ENCODE measurements at places on chromosomes 3 and 15.

GRCh38 chr3:55675478-55675877 lies 188.4 kb upstream of the WNT5A start:
- no peak for DNase-seq

GRCh38 chr15:38005953-38006808 lies 71.7 kb downstream of the TMCO5A start:
- DNase-seq, result no peak

DNA sequence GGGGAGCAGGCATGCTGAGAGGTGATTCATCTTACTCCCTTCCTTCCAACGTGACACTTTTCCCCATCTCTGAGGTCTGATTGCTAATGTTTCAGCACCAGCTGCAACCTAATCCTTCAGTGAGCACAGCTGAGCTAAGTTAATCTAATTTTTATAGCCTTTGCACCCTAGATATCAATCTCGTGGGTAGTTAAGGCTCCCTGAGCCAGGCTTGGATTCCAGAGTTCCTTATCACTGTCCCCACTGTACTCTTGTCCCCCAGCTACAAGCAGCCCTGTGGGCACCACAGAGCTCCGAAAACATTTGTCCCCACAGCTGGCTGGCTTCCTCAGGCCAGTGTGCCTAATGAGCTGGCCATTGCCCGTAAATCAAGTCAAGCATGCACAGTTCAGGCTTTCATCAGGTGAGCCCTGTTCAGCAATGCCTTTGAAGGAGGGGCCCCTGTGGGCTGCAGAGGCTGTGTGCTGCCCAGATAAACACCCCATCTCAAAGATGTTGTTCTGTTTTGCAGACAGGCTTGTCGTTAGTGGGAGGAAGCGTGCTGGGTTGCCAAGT lies 376.9 kb upstream of the RASGRP1 start:
- no peak for DNase-seq

DNA sequence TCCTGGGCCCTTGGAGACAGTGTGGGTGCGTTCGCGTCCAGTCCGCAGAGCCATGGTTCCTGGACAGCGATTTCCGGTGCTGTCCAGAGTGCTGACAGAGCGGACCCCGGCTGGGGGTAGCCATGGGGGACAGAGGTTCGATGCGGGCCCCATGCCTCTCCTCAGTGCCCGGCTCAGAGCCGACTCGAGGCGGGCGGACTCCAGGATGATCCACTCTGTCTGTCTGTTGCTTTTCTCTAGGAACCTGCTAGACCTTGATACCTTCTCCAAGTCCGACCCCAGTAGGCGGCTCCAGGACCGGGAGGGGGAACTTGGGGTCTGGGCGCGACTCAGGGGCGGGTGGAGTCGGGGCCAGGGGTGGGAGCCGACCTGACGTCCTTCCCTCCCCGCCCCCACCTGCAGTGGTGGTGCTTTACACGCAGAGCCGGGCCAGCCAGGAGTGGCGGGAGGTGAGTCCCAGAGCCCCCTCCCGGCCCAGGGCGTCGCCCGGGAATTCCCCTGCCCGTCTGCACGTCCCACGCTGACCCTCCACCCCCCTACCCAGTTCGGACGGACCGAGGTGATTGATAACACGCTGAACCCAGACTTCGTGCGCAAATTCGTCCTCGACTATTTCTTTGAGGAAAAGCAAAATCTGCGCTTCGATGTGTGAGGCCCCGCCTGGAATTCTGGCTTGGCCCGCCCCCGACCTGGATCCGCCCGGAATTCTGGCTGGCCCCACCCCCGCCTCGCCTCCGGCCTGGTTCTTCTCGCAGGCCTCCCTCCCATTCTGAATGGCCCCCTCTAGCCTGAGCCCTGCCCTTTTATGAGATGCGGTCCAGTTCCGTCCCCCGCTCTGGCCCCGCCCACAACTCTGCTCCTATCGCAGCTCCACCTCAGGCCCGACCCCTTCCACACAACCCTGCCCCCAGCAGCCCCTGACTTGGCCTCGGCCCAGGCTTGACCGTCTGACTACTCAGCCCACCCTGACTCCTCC lies 1.0 kb downstream of the CPNE9 start:
- DNase-seq, result peak; percentile 79

DNA sequence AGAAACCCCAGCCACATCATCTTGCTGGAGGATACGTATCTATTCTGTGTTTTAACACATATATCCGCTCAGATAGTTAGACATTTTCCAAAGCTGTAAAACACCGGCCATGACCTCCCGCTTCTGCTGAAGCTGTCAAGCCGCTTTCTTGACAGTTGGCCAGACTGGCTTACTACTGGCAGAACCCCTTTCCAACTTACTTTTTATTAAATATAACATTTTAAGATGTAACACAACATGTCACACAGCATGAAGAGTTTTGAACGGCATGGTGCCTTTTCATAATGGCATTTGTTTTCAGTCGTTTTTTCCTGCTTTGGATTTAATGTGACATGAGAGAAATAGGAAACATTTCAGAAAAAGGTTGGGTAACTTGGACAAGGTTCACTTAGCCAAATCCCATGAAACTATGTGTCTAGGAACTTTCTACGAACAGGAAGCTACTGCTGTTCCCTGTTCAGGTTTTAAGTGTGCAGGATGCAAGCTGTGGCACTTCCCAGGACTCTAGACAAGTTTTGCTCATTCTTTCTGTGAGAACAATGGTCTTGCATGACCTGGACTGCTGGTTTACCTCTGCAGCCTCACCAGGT lies 281.4 kb downstream of the THSD4 start:
- DNase-seq, result no peak

DNA sequence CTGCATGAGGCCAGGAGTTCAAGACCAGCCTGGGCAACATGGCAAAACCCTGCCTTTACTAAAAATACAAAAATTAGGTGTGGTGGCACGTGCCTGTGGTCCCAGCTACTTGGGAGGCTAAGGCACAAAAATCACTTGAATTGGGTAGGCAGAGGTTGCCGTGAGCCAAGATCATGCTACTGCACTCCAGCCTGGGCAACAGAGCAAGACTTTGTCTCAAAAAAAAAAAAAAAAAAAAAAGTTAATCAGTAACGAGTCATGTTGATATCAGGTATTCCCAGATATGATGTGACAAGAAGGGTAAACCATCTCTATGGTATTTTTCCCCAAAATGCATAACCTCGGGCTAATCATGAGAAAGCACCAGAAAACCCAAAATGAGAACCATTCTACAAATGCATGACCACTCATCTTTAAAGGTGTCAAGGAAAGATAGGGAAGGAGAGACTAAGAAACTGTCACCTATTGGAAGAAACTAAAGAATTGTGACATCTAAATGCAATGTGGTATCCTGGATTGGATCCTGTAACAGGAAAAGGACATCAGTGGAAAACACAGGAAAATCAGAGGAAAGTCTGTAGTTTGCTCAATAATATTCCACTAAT lies 66.5 kb upstream of the MAP4 start:
- DNase-seq, result no peak

DNA sequence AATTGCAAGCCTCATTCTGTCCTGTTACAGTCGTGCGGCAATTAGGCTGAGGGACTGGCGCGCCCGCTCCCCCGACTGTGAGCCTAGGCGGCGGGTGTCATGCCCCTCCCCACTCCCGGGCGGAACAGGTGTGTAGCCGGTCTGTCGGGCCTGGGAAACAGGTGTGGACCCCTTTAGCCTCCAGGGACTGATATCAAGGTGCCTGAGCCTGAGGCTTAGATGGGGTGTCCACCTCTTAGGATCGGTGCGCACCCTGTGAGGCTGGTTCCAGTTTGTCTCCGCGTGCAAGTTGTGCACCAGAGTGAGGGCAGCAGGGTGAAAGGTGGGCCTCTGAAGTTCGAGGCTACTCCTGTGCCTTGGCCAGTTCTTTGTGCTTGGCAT lies 686 bp downstream of the VPS8 start:
- DNase-seq, result peak; percentile 14

DNA sequence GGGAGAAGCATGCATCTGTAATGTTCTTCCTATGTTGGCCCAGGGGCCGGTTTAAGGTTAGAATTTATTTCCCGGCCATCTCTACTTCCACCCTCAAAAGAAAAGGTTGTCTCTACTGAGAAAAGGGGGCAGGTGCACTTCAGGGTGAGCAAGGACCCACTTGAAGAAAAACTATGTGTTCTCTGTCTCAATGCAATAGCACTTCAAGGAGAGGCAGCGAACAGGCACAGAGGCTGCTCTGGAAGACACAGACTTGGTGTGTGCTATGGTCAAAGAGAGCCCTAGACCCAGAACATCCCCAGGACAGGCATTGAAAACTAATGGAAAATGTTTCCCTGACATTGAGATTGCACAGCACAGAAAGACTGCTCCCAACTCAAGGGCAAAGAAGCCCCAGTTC lies 7.6 kb downstream of the MINDY4B start:
- DNase-seq, result no peak

DNA sequence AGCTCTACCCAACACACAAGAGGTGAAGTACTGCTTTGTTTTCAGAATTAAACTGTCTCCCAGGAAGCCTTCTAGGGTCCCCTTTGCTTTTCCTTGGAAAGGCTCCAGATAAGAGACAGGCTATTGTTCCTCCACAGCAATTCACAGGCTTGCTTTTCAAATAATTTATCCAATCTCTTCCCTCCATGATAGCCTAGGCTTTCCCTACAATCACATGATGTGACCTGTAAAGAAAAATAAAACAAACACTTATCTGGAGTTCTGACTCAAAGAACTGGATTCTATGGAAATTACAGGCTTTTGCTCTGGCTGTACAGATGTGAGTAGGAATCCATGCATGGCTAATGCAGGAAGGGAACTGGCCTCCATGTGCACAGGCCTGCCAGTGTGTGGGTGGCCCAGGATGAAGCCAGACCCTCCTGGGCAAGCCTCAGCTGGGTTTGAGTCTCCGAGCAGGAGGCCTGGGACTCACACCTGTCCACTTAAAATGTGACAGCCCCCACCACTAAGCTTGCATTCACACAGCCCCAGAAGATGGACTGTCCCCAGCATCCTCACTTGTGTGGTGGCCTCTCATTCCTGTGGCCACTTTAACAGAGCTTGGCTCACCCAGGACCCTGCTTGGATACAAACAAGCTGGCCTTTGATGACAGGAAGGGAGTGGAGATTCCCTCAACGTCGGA lies 75.8 kb upstream of the LEKR1 start:
- peak; percentile 48 for DNase-seq

- no peak for DNase-seq
Measured at GRCh38 chr3:188184160-188184559, 30.2 kb downstream of the LPP start.

GRCh38 chr3:127170814-127171213 lies 22.1 kb upstream of the PRR23E start:
- DNase-seq, result peak; percentile 87

DNA sequence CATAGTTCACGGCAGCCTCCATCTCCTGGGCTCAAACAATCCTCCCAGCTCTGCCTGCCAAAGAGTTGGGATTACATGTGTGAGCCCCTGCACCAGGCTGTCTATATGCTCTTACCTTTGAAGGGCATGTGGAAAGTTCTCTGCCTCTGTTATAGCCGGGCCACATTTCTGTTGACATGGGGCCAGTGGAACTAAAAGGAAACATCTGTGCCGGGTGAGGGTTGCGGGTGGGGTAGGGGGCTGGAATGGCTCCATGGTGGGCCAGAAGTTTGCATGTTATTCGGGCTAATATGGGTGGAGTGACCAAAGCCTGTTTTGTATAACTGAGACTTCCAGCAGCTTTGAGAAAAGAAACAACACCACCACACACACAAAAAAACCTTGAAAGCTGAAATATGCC lies 8.3 kb upstream of the CLEC3B start:
- DNase-seq, result no peak

GRCh38 chr3:158337110-158337509 lies 227.2 kb downstream of the RSRC1 start:
- no peak for DNase-seq

DNA sequence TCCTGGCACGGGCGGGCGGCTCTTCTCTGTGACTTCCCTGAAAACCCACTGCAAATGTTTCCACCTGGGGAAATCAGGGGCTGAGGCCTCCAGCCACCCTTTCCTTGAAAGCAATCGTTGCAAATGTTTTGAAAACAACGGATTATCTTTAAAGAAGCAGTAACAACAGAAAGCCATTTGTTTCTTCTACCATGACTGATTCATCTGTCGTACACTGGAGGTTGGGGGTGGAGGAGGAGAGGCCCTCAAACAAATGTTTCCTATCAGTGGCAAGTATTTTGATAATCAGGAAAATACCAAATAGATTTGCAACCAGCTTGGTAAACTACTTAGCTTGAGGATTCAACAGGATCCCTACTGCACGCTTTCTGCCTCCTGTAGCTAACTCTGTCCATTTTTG lies 114.9 kb downstream of the PDZRN3 start:
- peak; percentile 30 for DNase-seq

- DNase-seq, result no peak
Measured at GRCh38 chr3:60313951-60314461, 937.2 kb downstream of the FHIT start.

DNA sequence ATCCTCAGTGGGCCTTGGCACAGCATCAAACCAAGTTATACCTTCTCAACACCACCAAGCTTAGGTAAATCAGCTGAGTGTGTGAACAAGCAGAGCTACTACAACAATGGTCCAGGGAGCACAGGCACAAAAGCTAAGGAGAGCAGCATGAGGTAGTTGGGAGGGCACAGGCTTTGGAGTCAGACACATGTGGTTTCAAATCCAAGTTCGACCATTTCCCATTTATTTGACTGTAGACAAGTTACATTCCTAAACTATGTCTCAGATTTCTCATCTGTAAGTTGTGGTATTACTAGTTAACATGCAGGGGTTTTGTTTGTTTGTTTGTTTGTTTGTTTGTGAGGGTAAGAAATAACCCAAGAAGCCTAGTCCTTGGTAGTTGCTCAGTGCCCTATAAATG lies 46.9 kb downstream of the MLH1 start:
- peak; percentile 25 for DNase-seq

- no peak for DNase-seq
Measured at GRCh38 chr15:29066838-29067237, 181.1 kb downstream of the APBA2 start.

DNA sequence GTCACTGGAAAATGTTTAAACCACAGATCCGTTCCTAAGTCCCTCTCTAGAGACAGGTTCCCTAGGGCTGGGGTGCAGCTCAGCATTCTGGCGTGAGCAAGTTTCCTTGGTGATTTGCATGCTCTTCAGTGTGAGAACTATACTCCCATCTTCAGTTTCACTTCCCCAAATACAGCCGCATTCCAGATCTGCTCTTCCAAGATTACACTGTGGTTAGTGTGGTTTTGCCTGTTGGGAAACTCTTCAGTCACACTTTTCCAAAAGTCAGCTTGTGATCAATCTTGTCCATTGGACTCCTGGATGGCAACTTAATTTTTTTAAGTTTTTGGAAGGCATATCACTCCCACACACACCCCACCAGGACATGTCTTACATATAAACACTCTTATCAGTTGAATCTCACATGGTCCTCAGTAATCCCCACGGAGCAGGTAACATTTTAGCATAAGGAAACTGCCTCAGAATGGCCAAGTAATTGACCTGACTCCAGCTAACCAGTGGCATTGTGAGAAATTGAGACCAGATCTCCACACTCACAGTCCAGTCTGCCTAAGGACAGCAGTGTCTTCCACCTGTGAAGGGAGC lies 33.5 kb upstream of the PTPN23 start:
- peak; percentile 83 for DNase-seq

- DNase-seq, result no peak
Measured at GRCh38 chr3:48690846-48691458, 5.2 kb upstream of the NCKIPSD start.

GRCh38 chr15:67396114-67396513 lies 124.8 kb upstream of the C15orf61 start:
- no peak for DNase-seq
